ENCODE measurements at places on chromosomes 1 and 21.

DNA sequence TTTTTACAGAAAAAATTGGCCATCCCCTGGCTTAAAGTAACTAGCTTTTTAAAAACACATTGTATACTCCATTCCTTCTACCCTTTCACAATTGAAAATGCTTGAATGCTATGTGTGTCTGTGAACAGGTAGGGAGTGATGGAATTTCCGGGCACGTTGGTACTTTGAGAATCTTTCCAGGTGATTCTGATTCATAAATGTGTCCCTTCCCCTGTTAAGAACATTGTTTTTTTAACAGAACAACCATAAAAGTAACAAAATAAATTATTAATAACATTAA lies 57.4 kb upstream of the QSOX1 start:
- DNase-seq: no peak

DNA sequence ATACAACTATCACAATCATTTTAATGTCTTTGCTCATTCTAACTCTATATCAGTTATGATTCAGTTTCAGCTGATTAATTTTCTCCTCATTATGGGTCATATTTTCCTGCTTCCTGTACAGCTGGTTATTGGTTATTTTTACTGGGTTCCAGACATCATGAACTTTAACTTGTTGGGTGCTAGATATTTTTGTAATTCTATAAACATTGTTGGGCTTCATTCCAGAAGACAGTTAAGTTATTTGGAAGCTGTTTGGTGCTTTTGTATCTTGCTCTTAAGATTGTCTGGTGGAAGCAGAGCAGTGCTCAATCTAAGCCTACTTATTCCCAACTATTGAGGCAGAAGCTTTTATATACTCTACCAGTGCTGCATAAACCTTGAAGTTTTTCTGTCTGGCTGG lies 34.4 kb upstream of the HFM1 start:
- DNase-seq: no peak

DNA sequence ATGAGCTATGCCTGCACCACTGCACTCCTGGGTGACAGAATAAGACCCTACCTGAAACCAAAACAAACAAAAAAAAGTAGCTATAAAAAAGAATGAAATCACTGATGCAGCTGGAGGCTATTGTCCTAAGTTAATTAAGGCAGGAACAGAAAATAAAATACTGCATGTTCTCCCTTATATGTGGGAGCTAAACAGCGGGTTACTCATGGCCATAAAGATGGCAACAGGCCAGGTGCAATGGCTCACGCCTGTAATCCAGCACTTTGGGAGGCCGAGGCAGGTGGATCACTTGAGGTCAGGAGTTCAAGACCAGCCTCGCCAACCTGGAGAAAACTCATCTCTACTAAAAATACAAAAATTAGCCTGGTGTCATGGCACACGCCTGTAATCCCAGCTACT lies 152.7 kb downstream of the PIK3R3 start:
- no peak for DNase-seq

GRCh38 chr21:45041351-45041805 lies 33.0 kb upstream of the ADARB1 start:
- peak; percentile 77 for DNase-seq

- no peak for DNase-seq
These were observed 33.7 kb downstream of the CTTNBP2NL start for GRCh38 chr1:112429749-112430148.
